ENCODE measurements at places on chromosomes 2 and 18.

DNA sequence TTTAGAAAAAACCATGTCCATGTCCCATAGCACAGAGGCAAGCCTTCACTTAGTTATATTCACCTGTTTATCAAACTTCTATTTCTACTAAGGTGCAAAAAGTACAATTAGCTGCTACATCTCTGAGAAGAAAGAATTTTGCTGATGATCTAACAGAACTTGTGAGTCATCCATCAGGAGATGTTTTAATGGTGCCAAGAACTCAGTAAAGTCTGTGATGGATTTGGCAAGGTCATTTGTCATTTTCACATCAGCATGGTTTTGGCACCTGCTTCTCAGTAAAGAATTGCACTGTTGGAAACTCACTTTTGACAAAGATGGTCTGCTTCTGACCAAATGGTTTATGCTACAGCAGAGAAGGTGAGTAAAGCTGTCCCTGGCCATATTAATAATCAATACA is 195.7 kb upstream of the TMEFF2 start:
- no peak for DNase-seq

DNA sequence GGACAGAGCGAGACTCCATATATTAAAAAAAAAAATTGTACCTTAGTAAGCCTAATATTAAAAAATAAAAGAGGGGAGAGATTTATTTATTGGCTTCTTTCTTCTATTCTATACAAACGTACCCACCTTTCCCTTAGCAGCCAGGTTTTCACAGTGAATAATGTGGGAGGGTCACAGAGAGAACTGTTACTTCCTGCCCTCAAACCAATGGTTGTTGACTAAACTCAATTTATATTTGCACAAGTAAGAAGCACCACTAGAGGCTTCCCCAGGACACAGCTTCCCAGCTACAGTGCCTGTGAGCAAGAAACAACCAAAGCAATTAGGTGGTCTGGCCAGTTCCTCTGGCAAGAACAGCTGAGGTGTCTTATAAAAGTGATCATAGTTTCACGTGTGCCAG is 28.9 kb upstream of the GALR1 start:
- DNase-seq: no peak

- no peak for DNase-seq
These were observed 164.1 kb downstream of the TMEM247 start for GRCh38 chr2:46643493-46643892.

DNA sequence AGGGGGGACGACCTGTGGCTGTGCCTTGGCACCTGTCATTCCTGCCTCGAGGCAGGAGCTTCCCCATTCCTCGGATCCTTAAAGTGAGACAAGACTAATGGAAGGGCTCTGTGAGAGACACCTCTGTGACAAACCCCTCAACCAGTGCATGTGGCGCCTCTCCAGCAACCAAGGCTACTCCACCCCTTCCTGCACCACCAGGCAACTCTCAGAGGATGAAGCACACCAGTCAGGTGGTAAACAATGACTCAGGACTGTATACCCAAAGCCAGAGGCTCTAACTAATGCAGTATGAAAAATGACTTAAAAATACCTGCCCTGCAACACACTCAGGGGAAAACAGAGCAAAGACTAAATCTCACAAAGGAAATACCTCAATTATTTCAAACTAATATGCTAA is 136.9 kb downstream of the UXS1 start:
- DNase-seq: no peak

DNA sequence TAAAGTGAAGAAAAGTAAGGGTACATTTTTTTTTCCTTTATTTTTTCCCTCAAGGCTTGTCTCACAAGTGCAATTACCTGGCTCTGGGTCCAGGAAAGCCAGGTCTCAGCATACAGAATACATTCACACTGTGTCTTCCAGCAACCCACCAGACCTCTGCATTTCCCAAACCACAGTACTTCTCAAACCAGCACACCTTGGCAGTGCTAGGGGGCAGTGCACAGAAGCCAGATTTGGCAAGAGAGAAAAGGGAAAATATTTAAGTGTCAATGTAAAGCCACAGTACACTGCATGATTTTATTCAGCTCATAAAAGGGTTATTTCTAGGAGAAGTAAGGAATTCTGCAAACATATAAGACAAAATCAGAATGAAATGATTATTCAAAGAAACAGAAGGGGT is 172.8 kb downstream of the NRXN1 start:
- no peak for DNase-seq

DNA sequence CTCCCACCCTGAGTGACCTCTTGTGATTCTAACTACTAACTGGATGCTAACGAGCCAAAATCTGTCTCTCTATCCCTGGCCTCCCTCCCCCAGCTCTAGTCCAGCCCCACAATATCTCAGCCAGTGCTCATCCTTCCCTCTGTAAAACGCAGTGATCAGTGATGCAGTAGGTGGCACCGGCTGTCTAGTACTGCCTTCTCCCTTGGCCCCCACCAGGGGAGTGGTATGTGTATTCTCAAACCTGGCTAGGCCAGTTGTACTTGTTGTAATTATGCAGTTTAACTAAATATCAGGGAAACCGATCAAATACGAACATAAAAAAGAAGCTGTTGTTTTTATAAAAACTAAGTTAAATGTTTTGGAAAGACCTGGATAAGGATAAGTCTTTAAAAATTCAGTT is 113.2 kb upstream of the ALPP start:
- no peak for DNase-seq

- no peak for DNase-seq
These were observed 130.0 kb upstream of the HDAC4 start for GRCh38 chr2:239530749-239531316.

GRCh38 chr2:193806088-193806774 is 1611.5 kb upstream of the TMEFF2 start:
- DNase-seq: no peak

DNA sequence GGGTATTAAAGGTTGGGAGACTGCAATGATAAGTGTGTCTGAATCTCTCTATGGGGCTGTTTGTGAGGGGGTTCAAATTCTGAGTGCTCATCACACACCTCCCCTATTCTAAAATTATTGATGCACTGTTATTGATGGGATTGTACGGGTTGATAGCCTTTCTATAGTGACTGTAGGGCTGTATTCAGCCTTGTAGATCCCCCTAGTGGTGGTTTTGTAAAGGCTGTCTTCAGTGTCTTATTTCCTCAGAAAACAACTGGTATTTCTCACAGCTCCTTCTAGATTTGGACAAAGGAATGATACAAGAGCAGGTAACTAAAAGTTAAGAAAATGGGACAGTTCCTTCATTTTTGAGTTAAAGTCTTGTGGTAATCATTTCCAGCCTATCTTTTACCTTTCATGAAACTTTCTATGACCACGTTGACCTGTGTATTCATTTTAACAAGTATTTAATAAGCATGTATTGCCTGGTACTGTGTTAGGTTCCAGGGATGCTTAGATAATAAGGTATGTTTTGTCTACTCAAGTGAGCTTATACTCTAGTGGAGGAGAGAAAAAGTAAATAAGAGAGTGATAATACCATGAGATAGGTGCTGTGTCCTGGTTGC is 21.2 kb downstream of the SMAD4 start:
- no peak for DNase-seq

DNA sequence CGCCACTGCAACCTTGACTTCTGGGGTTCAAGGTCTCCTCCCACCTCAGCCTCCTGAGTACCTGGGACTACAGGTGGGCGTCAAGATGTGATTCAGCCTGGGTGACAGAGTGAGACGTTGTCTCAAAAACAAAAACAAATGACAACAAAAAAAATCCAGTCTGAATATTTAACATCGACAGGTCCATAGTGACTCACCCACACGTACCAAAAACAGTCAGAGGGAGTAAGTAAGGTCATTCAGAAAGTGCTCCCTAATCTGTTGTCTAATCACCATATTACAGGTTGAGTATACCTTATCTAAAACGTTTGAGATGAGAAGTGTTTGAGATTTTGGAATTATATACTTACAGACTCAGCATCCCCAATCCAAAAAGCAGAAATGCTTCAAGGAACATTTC is 24.4 kb downstream of the SAP130 start:
- no peak for DNase-seq

GRCh38 chr2:239215988-239216613 is 184.7 kb downstream of the HDAC4 start:
- no peak for DNase-seq

DNA sequence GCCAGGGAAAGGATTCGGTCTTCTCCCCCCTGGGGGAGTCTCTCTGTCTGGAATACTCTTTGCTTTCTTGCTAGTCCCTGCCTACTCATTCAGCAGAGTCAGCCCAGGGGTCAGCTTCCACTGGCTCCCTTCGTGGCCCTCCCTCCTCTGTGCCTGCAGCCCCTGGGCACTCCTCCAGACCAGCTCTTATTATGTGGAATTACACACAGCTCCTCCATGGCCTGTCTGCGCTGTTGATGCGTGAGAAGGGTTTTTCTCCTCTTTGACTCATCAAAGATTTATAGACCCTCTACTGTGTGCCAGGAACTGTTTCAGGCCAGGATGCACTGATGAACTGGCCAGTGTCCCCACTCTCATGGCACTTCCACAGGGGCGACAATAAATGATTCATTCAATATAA is 44.4 kb downstream of the ST8SIA5 start:
- no peak for DNase-seq

- DNase-seq: no peak
These were observed 35.7 kb upstream of the ITGA4 start for GRCh38 chr2:181421464-181421863.

DNA sequence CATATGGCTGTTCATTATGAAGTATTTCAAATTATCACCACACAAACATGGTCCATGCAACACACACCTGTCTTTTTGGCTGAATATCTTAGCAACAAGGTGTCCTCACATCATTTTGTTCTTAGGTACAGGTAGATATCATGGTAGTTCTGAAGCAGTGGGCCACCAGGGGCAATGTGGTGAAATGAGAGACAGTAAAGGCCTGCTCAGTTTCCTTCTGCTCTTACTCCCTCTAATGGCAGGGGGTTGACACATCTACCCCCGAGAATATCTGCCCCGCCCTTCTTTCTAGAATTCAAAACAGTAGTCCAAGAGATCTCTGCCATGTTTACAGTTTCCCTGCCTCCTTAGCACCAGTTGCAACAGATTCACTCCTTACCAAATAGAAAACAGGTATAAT is 147.0 kb upstream of the KLHL14 start:
- no peak for DNase-seq
